ENCODE measurements at places on chromosomes 7 and 10. TPM values are rescaled to one million over a fixed set of nuclear protein-coding genes. Genes with fewer than 3 reads are reported as not detected.

Gene PAPSS2
- 15.9 TPM for total RNA-seq

Gene STARD3NL
- 43.2 TPM for total RNA-seq

Gene SMARCD3
- 152 TPM for total RNA-seq

Gene CTAGE8
- not detected for total RNA-seq

Gene VWA2
- 2.0 TPM for total RNA-seq

Gene NAT16
- 0.43 TPM for total RNA-seq

Gene MRLN
- total RNA-seq = 1.4 TPM

Gene ADRB1
- total RNA-seq = 20.1 TPM

Gene ATOH7
- 3.2 TPM for total RNA-seq

Gene PCLO
- total RNA-seq = 118 TPM

Gene HOXA5
- not detected for total RNA-seq

Gene TIAL1
- total RNA-seq = 97.8 TPM

Gene CAMK2B
- 259 TPM for total RNA-seq

Gene RTKN2
- total RNA-seq = 3.7 TPM

Gene CPED1
- 3.6 TPM for total RNA-seq

Gene GBX1
- total RNA-seq = not detected

Gene PCDH15
- total RNA-seq = 13.7 TPM

Gene MYL7
- total RNA-seq = 2.9 TPM

Gene SPDYE18
- total RNA-seq = 3.6 TPM

Gene FAM13C
- total RNA-seq = 112 TPM

Gene PAX4
- total RNA-seq = not detected

Gene FGL2
- 19.1 TPM for total RNA-seq

Gene CNTNAP2
- total RNA-seq = 163 TPM

Gene CYP2C19
- total RNA-seq = 1.2 TPM

Gene OIT3
- total RNA-seq = not detected

Gene CROT
- 14.8 TPM for total RNA-seq

Gene PRKG1
- total RNA-seq = 26.5 TPM

Gene RET
- 14.1 TPM for total RNA-seq

Gene ANAPC16
- 42.6 TPM for total RNA-seq

Gene ZNF804B
- 1.3 TPM for total RNA-seq

Gene ADIRF
- 57.0 TPM for total RNA-seq

Measured in dorsolateral prefrontal cortex (tissue), 122 donors.